ENCODE measurements at places on chromosomes 3 and 15.

DNA sequence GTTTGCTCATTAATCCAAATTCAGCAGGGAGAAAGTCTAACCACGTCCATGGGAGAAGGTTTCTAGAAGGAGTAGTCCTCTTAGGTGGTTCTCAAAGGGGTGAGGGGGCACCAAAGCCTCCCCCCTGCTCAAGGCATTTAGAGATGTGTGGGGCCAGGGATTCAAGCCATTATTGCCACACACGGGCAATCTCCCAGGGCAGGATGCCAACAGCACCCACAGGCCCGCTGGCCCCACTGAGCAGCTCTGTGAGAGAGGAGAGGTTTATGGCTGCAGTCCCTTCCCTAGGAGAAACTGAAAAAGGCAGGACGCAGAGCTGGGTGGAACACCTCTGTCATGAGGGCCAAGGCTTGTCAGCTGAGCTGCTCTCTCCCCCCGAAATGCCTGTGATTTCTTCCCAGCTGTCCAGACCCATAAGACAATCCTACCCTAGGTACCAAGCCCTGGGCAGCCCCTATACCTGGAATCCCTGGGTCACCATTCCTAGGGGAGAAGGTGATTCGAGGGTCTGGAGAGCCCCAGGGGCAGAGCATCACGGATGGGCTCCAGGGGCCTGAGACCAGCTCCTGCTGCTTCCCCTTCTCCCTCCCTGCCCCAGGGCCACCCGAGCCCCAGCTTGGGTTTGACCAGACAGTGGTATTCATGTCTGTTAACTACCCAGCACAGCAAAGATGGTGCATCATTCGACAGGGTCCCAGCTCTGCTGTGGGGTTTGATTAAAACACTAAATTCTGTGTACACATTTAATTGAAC, 39.0 kb downstream of the WHAMM start:
- DNase-seq, result no peak

DNA sequence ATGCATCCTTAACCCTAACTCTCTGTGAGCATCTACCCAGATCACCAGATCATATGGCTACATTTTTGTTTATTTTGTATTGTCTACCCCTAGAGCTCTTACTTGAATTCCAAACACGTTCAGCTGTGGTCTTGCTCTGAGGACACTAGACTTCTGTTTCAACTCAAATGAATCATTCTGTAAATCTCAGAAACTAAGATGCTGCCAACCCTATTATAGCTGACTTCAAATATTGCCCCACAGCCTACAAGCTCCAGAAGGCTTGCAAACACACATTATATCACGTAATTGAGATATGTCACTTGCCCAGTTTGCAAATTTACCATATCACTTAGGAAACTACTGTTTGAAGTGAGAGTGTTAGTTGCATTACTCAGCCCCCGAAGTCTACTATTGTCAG, 426.2 kb upstream of the ARL6 start:
- no peak for DNase-seq

DNA sequence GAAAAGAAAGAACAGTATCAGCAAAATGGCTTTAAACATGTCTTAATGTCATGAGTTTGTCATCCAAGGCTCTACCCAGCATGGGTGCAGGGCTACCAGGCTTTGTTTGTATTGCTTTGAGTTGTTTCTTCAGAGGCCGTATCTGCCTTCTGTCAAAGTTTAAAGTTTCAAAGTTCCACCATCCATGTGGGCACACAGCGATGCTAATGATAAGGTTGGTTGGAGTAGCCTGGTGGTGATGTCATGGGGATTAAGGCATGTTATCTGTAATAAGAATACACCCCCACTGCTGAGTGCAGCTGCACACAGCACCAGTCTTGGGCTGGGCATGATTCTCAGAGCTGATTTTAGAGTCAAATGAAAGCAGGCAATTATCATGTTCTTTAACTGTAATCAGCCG, 72.0 kb upstream of the LRTM1 start:
- no peak for DNase-seq

DNA sequence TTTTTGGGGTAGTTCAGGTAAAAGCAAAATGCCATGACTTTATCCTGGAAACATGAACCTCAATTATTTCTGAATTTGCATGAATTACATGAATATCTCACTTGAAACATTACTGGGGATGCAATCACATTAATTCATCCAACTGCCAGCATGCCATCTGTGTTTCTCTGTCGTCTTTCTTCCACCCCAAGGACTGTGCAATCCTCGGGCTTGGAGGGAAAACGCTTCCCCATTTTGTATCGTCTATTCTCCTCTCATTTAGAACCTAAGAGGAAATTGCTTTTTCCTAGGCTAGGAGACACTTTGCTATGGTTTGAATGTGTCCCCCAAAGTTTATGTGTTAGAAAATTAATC, 109.4 kb downstream of the SQOR start:
- no peak for DNase-seq

DNA sequence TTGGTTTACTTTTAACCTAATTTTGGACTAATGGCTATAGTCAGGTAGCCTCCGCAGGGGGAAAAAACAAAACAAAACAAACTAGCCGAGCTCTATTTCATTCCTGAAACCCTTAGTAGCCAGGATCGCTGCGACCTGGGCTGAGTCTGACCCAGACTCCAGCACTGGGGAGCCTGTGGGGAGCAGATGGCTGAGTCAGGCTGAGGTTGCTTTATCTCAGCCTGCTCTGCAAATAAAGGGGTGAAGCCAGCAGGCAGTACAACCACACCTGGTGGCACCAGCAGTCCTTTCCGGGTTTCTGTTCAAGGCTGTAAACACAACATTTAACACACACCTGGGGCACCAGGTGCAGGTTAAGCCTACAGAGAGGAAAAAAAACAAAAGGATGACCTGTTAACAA, 27.3 kb downstream of the ABHD2 start:
- no peak for DNase-seq

DNA sequence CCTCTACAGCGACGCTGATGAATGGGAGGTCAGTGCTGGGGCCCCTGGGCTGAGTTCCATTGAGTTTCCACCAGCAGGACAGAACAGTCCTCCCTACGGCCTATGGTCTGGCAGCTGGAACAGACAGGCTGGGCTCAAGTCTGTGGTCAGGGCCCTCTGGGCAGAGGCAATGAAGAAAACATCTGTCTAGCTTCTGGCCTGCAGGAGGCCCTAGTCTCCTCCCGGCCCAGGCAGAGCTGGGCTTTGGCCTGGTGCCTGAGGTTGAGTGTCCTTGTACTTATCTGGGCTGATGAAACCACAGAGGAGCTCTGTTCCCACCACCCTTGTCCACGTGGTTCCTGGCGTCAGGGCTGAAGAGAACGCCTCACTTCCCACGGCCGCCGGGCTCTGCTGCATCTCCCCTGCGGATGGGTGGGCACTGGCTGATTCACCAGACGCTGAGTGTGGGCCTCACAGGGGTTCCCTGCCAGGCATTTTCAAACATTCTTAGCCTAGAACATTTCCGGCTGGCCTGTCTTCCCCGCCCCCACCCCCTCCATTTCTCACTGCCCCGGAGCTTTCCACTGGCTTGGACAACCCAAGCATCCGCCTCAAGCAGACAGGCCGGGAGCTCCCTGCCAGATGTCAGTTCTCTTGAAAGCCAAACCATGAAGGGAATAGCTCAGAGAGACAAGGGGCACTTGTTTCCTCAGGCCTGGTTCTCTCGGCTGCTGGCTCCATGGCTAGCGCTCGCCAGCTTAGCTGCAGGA, 20.3 kb downstream of the PPCDC start:
- DNase-seq, result no peak

- DNase-seq, result no peak
Observed at GRCh38 chr3:128452678-128453275, 13.9 kb downstream of the DNAJB8 start.

DNA sequence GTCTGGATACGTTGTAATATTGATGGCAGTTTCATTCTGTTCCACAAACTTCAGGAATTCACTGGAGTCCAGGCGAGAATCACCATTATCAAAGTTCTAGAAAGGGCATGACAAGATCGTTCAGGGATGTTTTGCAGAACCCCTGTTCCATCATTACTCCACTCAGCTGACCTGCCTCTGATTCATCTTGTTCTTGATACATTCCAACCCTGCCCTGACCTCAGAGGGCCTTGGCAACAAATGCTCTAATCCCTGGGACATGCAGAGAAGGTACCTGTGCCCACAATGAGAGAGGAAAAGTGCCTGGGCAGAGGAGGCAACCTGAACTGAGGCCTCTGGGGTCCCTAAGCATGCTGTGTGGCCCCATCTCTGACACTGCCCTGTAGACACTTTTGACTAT, 45.9 kb downstream of the FSTL1 start:
- DNase-seq, result no peak

DNA sequence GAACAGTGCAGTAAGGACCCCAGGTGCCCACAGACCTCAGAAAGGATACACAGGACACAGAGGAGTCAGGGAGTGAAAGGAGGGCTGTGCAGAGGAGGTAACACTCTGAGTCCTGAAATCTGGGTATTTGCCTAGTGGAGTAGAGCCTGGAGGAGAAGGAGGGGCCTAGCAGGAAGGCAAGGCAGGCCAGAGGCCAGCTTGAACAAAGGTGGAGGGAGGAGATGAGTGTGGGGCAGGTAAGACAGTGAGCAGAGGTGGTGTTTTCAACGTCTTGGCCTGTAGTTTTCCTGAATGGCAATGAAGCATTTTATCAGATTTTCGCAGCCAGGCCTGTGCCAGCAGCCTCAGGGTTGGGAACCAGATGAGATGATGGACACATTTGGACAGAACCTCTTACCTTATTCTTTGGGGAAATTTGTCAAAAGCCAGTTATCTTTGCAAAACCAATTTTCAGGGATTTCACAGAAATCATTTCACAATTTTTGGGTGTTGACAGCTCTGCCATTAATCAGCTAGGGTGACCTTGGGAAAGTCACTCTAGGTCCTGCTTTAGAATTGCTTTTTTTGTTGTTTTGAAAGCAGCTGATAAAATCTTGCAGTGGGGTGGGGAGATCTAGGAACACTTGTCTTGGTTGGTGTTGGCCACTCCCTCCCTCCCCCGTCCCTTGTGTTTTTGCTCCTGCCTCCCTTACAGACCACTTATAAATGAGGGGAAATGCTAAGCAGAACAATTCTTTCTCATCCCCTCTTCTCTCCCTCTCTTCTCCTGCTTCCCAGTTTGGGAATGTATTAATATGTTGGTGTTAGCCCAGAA, 38.4 kb downstream of the SPSB4 start:
- no peak for DNase-seq

- DNase-seq, result no peak
Observed at GRCh38 chr15:75733761-75734651, 21.4 kb upstream of the CSPG4 start.

- no peak for DNase-seq
Observed at GRCh38 chr3:159266779-159267178, 464.9 kb downstream of the MFSD1 start.

DNA sequence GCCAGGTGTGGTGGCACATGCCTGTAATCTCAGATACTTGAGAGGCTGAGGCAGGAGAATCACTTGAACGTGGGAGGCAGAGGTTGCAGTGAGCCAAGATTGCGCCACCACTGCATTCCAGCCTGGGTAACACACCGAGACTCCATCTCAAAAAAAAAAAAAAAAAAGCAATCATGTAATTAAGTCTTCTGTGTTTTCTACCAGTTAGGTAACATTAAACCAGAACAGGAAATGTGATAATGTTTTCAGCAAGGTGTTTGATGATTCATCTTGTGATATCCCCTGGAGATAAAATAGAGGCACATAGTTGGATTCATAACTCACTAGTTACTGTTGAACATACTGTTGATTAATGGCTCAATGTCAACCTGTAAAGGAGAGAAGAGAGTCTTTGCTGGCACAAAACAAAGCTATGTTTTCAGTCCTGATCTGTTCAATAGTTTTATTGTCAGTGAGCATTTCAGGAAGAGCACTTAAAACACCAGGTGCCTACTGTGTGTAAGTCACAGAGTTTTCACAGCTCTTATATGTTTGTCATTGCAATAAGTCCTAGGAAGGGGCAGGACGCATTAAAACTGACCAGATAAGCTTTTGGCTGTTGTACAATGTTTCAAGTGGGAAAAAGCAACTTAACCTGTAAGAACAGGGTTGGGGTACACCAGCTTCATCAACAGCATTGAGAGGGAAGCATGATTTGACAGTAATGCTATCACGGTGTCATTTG, 19.5 kb downstream of the DNAJB11 start:
- DNase-seq, result no peak
